ENCODE measurements at places on chromosomes 12 and 14. TPM values are rescaled to one million over a fixed set of nuclear protein-coding genes. Genes with fewer than 3 reads are reported as not detected.

The FICD gene
- total RNA-seq = 6.0 TPM

The ZNF84 gene
- total RNA-seq = 34.0 TPM

GRCh38 chr12:66403746-66404145 is 101.5 kb downstream of the HELB start:
- no peak for DNase-seq
- H3K4me1 ChIP-seq = peaks cover 6% of the 10 kb centered on the region
- no peak overlapping the region for H3K27ac ChIP-seq
- no peaks in the 10 kb centered on the region for H3K36me3 ChIP-seq

DNA sequence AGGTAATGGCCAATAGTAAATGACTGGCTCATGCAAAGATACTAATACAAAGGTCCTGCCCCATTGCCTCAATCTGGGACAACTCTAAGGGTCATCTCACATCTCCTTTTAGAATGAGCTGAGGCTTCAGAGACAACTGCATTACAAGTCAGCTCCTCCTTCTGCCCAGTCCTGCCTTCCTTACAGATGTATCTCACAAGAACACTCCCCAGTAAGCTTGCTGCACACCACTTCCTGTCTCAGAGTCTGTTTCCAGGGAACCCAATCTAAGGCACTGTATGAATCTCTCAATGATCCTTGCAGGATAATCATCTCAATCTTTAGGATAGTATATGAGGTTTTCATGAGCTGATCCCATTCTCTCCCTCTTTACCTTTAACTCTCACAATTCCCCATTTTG is 57.8 kb upstream of the ZDHHC17 start:
- H3K27me3 ChIP-seq = no peaks in the 10 kb centered on the region
- no peak overlapping the region for H3K4me3 ChIP-seq
- DNase-seq = no peak
- no peaks in the 10 kb centered on the region for H3K36me3 ChIP-seq

- H3K36me3 ChIP-seq = peaks cover 6% of the 10 kb centered on the region
- no peak overlapping the region for H3K4me3 ChIP-seq
- no peaks in the 10 kb centered on the region for H3K27me3 ChIP-seq
- no peak for DNase-seq
- H3K4me1 ChIP-seq = no peaks in the 10 kb centered on the region
These were observed 1.4 kb upstream of the STON2 start for GRCh38 chr14:81401420-81402122.

All from H1 (cell line).